HepG2 (cell line): ENCODE measurements at places on chromosomes 12 and 14. TPM values are rescaled to one million over a fixed set of nuclear protein-coding genes. Genes with fewer than 3 reads are reported as not detected.

The TOMM20L gene
- polyA plus RNA-seq = not detected in 2 replicates

The PSEN1 gene
- polyA plus RNA-seq = 12.5 and 14.5 TPM in 2 replicates

The JDP2 gene
- polyA plus RNA-seq = 8.0 and 9.0 TPM in 2 replicates

DNA sequence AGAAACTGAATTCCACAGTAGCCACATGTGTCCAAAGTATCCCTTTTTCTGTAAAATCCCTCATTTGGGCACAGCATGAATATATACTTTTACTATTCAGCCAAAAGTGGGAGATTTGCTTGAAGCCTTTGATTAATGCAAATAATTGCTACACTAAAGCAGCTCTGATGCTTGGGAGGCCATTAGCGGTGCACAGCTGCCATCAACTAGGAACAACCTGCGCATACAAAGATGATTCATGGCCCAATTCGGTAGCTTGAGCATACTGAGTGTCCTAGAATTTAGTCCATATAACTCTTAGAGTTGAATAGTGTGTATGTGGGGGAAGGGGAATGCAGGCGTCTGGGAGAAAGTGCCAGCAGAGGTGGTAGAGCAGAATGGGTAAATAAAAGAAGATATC, 277.0 kb upstream of the RMST start:
- no peak overlapping the region for H3K27ac ChIP-seq
- no peak for DNase-seq
- no peaks in the 10 kb centered on the region for H3K27me3 ChIP-seq
- no peaks in the 10 kb centered on the region for H3K4me1 ChIP-seq
- H3K4me3 ChIP-seq = no peak overlapping the region

DNA sequence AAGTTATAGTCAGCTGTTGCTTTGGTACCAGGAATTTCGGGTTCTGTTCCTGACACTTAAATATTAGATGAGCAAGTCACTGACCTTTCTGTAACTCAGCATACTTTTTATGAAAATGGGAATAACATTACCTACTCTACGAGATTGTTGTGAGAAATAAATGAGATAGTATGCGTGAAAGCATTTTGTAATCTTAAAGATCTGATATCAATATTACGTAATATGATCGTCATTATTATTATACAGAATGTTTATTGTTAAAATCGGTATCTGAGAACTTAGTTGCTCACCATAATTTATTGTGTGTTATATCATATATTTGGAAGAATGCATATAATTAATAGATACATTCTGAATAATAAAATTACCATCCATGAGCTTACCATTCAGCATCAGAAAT, 6.1 kb upstream of the NECAP1 start:
- no peaks in the 10 kb centered on the region for H3K27me3 ChIP-seq
- no peak for DNase-seq
- no peak overlapping the region for H3K4me3 ChIP-seq
- H3K27ac ChIP-seq = no peak overlapping the region
- peaks cover 11% of the 10 kb centered on the region for H3K4me1 ChIP-seq
- H3K36me3 ChIP-seq = no peaks in the 10 kb centered on the region

DNA sequence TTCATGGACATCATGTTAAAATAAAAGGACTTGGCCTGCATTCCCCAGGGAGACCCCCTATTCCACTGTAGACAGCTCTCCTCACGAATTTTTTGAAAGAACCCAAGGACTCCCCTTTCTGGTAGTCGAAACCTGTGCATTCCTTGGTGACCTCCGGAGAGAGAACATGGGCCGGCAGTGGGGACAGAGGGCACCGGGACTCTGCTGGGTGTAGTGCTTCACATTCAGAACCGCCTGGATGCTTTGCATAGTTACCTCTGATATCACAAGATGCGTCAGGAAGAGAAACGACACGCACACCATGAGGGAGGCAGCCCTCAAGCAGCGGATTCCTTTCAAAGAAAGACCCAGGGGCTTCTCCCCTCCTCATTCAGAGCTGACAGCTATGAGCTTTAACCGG, 9.7 kb downstream of the CKAP4 start:
- peaks cover 11% of the 10 kb centered on the region; the same call in 2 of the 3 replicates for H3K36me3 ChIP-seq
- no peaks in the 10 kb centered on the region for H3K4me1 ChIP-seq
- no peak for DNase-seq
- H3K27me3 ChIP-seq = no peaks in the 10 kb centered on the region
- H3K27ac ChIP-seq = no peak overlapping the region

DNA sequence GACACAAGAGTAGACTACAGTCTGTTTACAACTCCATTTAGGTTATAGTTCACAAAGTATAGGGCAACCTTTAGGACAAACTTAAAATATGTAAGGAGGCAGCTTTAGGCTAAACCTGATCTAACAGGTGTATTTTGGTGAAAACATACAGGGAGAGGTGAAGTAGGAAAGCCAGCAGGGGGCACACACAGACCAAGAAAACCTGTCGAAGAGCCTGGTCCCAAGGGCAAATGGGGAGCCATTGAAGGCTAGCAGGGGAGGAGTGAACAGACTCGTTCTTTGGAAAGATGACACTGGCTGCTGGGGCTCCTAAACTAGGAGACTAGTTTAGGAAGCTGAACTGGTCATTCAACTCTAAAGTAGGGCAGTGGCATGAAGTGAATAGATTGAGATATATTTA, 138.8 kb upstream of the WSCD2 start:
- peak; percentile 29 for DNase-seq
- no peaks in the 10 kb centered on the region for H3K36me3 ChIP-seq
- no peaks in the 10 kb centered on the region for H3K4me1 ChIP-seq
